ENCODE measurements at places on chromosomes 12 and 14.

DNA sequence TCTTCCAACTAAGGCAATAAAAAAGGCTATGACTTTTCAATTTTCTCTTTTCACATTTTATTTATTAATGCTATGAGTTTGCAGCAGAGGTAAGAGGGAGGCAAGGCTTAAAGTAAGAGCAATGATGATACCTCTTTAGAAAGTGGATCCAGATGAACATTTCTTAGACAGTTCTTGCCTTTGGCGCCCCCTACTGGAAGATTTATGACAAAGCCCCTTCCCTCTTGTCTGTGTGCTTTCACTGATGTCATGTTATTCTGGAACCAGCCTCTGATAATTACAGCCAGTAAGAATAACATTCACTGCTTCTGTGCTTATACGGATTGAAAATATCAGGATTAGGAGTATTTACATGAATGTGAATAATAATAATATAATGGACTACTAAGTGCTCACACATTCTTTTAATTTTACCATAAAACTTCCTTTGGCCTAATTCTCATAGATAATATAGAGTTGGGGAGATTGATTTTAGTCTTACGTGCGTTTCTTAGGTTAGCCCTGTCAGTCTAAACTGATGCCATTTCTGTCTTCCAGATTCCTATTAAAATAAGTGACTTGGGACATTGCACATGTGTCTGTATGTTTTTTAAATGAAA, 1929.9 kb upstream of the SEL1L start:
- no peak for DNase-seq

GRCh38 chr14:102545461-102546265, 36.1 kb upstream of the ANKRD9 start:
- DNase-seq, result no peak

GRCh38 chr14:58639842-58640484, 2.2 kb downstream of the DACT1 start:
- peak; percentile 17 for DNase-seq

GRCh38 chr12:127655691-127656090, 611.3 kb upstream of the TMEM132C start:
- DNase-seq, result no peak

- no peak for DNase-seq
Observed at GRCh38 chr14:68983191-68983590, 4.1 kb upstream of the ACTN1 start.

- DNase-seq, result no peak
Observed at GRCh38 chr12:125143491-125143890, 78.3 kb downstream of the AACS start.

DNA sequence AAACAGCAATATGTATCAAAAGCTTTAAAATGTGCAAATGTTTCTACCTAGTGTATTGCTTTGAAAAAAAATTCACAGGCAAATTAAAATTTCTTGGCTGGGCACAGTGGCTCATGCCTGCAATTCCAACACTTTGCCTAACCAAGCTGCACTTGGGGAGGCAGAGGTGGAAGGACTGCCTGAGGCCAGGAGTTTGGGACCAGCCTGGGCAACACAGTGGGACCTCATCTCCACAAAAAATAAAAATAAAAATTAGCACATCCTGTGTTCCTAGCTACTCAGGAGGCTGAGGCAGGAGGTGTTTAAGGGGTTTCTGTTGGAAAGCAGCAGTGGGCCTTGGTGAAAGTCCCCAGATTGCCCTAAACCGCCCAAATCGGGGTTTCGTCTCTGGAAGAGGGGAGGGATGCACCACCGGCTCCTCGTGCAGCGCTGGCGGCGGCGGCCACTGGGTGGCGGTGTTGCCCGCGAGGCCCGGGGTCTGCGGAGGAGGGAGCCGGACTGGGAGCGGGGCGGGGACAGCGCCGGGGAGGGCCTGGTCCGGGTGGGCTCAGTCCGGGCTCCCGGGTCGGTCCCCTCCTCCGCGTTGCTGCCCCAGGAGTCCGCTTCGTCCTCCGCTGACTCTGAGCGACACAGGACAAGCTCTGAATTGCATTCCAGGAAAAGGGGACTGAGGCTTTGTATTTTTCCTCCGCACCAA, 265.6 kb downstream of the AACS start:
- DNase-seq, result peak; percentile 9

- no peak for DNase-seq
Observed at GRCh38 chr14:56753396-56753795, 56.9 kb downstream of the OTX2 start.

GRCh38 chr14:64688031-64688430, 16.2 kb upstream of the PLEKHG3 start:
- no peak for DNase-seq

- no peak for DNase-seq
Observed at GRCh38 chr12:20211981-20212421, 156.3 kb upstream of the PDE3A start.

DNA sequence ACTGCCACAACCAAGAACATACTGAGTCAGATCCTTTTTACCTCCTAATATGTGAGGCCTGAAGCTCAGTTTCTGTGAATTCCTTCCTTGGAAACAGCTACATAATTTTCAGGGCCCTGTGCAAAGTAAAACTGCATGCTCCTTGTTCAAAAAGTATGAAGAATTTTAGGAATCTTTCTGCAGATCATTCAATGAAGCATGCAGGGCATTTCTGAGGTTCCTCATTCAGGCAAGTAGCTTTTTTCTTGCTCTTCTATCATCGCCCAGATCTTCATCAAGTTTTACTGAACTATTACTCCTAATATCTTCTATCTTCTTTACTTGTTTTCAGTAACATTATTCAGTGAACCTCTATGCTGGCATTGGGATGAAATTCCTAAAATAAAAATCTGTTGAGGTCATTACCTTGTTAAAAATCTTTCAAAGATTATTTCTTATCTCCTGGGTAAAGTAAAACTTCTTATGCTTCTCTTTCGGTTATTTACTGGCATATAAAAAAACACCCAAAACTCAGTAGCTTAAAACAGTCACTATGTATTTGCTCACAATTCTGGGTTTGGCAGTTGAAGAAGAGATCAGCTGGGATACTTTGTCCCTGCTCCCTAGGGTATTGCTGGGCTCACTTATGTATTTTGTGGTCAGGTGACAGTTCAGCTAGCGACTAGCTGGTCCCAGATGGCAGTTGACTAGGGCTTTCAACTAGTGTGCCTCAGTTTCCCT, 42.6 kb upstream of the KRR1 start:
- DNase-seq, result no peak

GRCh38 chr12:13534645-13535398, 338.3 kb downstream of the EMP1 start:
- no peak for DNase-seq

DNA sequence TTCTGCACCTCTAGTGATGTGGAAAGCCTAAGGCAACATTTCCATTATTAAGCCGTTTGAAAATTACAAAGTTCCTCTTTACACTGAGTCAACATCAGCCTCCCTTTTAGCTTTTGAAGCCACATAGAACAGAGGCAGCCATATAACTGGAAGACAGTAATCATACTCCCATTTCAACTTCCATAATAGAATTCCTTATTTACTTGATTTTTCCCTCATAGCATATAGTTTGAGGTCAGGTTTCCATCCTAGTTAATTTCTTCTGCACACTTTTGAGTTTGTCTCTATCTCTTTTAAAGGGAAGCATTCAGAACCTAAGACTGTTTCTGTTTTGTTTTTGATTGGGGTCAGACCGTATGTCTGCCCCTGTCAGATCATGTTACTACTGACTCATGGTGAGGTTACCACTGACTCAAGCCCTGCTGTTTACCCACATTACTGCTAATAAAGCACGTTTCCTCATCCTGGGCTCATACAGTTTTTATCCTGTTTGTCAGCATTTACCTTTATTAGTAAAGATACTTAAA, 161.0 kb downstream of the SLC38A4 start:
- no peak for DNase-seq

- no peak for DNase-seq
Observed at GRCh38 chr12:114921781-114922180, 237.8 kb upstream of the TBX3 start.

- DNase-seq, result no peak
Observed at GRCh38 chr14:75911883-75912282, 69.9 kb downstream of the TGFB3 start.
